Head of caudate nucleus (tissue), 42 donors: ENCODE measurements at places on chromosomes 6 and 20.

GRCh38 chr6:80639181-80639629 is 532.7 kb downstream of the BCKDHB start:
- DNase-seq = no peak

- no peak for DNase-seq
Measured at GRCh38 chr20:5357946-5358345, 41.2 kb upstream of the PROKR2 start.

GRCh38 chr6:6293317-6293716 is 27.1 kb downstream of the F13A1 start:
- no peak for DNase-seq

GRCh38 chr6:164230804-164231203 is 816.3 kb downstream of the QKI start:
- DNase-seq = no peak

DNA sequence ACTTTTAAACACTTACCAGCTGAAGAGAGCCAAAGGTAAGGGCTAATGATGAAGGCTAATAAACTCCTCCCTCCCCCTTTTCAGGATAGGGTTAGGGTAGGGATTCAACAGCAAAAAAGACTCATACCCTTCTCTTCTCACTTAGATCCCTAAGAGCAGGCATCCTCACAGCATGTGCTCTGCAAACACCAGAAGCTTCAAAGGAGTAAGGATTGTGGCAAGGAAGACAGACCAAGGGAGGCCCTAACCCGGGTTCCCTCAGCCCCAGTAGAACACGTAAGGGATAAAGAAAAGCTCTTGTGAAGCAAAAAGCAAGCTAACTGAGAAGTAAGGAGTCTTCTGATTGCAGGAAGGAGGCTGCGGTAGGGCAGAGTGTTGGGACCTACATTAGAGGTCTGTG is 11.6 kb downstream of the MAP3K7 start:
- no peak for DNase-seq

GRCh38 chr6:146111881-146112450 is 83.1 kb downstream of the GRM1 start:
- no peak for DNase-seq

- DNase-seq = no peak
Measured at GRCh38 chr6:162403031-162403430, 324.5 kb downstream of the PRKN start.

DNA sequence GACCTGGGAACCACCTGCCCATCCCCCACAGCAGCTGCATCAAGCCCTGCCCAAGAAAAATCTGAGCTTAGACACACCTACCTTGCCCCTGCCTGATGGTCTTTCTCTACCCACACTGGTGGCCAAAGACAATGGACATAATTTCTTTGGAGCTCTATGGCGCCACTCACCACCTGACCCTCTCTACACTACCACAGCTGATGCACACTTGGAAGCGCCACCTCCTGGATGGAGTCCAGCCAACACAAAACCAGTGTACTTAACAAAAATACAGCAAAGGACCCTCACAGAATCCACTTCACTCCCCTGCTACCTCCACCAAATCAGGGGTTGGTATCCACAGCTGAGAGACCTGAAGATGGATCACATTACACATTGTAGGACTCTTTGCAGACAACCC is 39.7 kb upstream of the CLVS2 start:
- no peak for DNase-seq

DNA sequence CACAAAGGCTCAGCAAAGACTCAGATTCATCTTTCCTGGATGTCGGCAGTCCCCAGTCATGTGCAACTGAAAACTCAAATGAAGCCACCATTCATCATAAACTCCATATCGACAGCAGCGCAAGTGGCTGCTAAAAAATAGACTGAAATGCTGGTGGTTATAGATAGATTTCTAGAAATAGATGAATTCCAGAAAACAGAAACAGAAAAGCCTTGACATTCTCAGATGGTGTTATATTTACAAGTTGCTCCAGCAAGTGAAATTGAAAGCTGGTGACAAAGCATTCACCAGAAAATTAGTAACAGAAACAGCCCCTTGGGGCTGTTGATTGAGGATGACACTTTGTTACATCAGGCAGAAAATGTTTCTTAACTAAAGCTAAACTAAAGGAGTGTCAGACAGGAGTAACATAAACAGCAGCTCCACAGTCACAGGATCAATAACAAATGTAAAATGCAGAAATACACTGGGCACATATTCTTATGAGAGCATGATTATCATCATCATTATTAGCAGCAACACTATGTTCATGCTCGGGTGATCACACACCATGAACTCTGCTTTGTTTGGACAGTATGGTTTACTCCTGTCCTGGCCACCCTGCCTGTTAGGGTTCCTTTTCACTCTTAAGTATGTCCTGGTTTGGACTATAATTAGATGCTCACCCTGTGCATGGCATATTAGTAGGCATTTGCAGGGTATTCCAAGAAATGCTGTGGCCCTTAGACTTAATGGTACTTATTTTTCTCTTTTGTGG is 36.4 kb upstream of the SLC35F1 start:
- DNase-seq = no peak

GRCh38 chr6:285030-285771 is 7.1 kb upstream of the DUSP22 start:
- DNase-seq = no peak
